ENCODE measurements at places on chromosomes 4 and X.

GRCh38 chr4:6916587-6917460 is 7.2 kb downstream of the TBC1D14 start:
- DNase-seq, result no peak

DNA sequence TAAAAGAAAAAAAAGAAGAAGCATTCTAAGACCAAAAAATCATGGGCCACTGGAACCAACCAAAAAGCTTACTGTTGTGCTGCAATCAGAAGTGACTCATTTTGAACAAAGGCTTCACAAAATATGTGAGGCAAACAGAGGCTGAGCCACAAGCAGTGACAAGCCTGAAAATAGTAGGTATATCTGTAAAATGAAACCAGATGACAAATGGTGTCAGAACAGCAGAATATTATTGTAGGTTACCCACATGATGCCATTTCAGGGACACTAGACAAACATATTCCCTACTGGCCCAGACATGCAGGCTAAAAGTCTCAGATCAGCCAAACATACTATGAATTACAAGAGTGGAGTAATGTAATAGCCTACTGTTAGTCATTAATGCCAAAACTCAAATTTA is 1301.8 kb upstream of the DIAPH2 start:
- no peak for DNase-seq

GRCh38 chrX:118497180-118497818 is 1.7 kb downstream of the DOCK11 start:
- no peak for DNase-seq

DNA sequence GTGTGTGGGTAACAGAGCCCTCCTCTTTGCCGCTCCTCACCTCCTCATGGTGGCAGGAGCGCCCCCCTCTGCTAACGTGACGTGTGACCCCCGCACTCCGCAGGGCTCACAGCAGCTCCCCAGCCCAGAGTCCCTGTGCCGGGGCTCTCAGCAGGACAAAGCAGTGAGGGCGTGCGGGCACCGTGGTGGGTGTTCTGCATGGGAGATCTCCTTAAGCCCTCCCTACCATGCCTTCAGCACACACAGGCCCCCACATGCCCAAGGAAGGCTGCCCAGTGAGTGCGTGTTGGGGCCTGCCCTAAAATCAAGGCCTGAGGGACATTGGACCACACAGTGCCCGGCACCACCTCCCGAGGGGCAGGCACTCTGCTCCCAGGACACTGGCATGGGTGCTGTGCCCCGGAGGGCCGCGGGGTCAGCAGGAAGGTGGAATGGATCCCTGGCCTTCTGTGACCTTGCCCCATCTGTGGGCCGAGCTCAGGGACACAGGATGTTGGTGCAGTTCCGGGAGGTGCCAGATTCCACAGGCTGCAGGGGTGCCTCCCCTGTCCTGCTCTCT is 10.1 kb downstream of the PSAPL1 start:
- peak; percentile 20 for DNase-seq

GRCh38 chr4:43456383-43456782 is 563.9 kb downstream of the GRXCR1 start:
- DNase-seq, result no peak

DNA sequence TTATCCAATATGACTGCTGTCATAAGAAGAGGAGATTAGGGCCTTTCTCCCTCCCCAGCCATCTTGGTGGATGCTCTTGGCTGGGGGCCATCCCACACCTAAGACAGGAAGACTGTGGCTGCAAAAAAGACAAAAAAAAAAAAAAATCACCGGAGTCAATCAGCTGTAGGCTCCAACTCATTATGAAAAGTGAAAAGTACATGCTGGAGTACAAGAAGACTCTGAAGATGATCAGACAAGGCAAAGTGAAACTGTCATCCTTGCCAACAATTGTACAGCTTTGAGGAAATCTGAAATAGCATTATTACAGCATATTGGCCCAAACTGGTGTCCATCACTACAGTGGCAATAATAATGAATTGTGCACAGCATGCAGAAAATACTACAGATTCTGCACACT is 5.2 kb downstream of the EGFL6 start:
- DNase-seq, result no peak

GRCh38 chr4:155675709-155676429 is 9.2 kb downstream of the GUCY1A1 start:
- DNase-seq, result no peak

DNA sequence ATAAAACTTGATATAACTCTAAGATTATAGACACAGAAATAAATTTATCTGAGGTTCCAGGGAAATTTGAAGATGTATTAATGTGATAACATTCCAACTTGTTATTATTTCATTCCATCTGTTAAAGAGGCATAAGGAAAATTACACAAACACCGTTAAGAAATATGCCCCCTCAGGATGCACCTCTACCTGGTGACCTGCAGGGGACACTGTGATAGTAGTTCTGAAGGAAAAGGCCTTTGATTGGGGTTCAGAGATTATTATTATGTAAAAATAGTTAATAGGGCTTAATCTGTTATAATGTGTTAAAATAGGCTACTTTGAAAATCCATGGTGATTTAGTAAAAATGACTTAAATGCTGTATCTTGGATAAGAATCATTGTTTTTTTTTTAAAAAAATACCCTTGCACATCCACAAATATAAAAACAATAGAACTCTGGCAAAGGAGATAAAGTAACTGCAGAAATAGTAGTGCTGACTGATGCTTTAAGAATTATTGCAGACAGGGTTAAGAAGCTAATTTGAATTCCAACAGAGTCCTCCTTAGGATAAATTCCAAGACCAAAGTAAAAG is 6.1 kb upstream of the ABRAXAS1 start:
- no peak for DNase-seq

DNA sequence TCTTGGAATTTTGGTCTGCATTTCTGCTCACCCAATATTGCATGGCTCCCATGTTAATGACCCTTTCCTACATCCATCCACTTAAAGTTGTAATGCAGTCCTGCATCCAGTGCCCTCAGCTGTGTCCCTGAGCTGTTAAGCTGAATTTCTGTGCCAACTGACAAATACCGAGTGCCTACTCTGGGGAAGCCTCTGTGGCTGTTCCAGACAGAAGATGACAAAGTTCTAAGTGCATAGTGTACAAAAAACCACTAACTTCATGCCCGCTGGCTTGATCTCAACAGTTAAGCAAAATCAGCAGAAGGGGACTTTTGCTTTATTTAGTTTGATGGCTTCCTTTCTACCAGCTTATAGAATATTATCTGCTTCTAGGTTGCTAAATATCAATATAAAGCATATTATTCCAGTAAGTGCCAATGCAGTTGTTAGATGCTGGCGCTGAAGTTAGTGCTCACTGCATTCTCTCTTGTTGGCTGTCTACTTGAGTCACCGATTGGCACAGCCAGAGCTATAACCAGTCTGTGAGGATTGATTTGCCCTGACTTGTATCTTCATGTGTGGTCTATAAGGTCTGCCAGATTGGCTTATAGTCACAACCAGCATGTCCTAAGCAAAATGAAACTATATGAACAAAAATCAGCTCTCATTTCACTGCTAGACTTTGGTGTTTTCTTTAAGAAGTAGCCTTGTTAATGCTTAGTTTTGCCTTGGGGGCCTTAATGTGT is 98.9 kb downstream of the KLHL8 start:
- DNase-seq, result no peak

DNA sequence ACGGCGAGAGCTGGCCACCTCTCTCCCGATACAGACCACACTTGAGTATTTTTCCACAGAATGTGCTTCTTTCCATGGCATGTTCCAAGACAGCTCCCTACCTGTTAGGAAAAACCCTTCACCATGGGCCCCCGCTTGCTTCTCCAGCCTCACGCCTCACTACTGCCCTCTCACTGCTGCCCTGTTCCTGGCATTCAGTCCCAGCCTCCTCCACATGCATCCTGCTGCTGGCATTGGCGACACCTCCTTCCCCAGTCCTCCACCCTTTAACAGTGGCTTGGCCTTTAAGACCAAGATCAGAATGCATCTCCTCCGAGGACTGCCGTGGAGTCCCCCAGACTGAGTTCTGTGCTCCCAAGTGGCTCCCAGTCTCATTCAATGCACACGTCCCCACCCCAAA is 10.7 kb downstream of the PNMA6F start:
- DNase-seq, result no peak

DNA sequence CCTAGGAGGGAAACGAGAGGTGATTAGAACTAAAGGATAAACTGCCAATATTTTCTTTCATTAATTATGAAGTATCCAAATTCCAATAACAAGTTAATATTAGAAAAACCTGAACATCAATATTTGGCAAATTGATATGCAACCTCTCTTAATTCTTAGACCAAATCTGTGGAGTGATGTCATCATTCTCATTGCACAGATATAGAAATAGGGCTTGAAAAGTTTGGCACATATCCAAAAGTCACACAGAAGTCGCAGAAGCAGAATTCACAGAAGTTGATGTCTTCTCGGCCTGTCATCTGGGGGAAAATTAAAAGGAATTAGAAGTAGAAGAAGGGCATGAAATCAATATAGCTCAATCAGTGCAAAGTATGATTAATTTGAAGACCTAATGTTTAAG is 36.9 kb downstream of the ENPEP start:
- DNase-seq, result no peak

- DNase-seq, result no peak
Measured at GRCh38 chr4:142416121-142416520, 430.0 kb downstream of the INPP4B start.

GRCh38 chr4:69713593-69713992 is 46.8 kb downstream of the SULT1B1 start:
- no peak for DNase-seq

DNA sequence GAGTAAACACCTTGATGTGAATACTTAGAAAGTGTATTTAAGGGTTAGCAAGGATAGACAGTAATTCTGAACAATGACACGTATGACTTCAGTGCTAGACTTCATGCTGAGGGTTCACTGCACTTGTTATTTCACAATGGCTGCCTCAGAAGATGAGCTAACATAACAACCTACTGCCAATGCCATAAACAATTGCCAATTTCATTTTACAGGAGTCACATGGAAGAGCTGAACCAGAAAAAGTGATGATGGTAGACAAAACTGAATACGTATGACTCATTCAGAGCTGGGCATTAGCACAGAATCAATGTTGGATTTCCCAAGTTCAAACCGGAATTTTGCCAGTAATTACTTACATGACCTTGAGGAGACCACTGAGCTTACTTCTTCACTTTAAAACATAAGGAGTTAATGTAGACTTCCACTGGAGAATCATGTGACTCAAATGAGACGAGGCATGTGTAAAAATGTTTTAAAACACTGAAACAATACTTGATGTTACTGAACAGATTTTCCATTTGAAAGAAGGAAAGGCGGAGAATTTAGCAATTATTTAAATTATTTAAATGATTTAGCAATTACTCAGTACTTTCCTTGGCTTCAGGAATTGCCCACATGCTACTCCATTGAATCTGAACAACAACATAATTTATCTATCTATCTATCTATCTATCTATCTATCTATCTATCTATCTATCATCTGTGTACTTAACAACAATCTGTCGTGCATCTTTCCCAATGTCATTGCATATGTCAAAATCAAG is 868.5 kb upstream of the SLIT2 start:
- no peak for DNase-seq

GRCh38 chr4:54498661-54499111 is 159.1 kb upstream of the KIT start:
- DNase-seq, result no peak

- DNase-seq, result peak; percentile 95
Measured at GRCh38 chr4:88523325-88524129, at the start of gene PYURF. Gene PYURF, minus strand, starts transcription at chr4:88523776. Its CDS starts 76 bp downstream, at chr4:88523700.

- DNase-seq, result no peak
Measured at GRCh38 chrX:68853665-68854251, 24.9 kb downstream of the EFNB1 start.

DNA sequence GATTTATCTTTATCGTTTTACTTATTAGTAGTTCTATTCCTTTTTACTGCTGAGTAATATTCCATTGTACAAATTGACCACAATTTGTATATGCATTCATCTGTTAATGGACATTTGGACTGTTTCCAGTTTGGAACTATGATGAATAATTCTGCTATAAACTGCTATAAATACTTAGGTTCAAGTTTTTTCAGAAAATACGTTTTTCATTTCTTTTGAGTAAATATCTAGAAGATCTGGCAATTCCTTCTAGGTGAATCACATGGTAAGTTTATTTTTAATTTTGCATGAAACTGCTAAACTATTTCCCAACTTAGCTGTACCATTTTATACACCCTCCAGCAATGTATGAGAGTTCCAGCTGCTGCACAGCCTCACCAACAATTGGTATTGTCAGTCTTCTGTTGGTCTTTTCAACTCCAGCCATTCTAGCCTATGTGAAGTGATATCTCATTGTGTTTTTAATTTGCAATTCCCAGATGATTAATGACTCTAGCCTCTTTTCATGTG is 22.2 kb downstream of the LIN54 start:
- DNase-seq, result no peak

GRCh38 chr4:35793045-35793722 is 451.1 kb downstream of the ARAP2 start:
- no peak for DNase-seq

DNA sequence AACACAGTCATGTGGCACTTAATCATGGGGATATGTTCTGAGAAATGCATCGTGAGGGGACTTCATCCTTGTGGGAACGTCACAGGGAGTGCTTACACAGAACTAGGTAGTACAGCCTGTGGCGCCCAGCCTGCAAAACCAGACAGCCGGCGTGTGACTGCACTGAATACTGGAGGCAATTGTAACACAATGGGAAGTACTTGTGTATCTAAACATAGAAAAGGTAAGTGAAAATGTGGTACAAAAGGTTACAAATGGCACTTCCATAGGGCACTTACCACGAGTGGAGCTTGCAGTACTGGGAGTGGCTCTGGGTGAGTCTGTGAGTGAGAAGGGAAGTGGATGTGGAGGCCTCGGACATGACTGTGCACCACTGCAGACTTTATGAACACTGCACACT is 5.2 kb downstream of the TLR3 start:
- no peak for DNase-seq

GRCh38 chr4:101813604-101814003 is 23.1 kb downstream of the BANK1 start:
- DNase-seq, result no peak

- peak; percentile 32 for DNase-seq
Measured at GRCh38 chrX:110317061-110317819, 645 bp downstream of the AMMECR1 start.

Measured in left hindlimb (tissue), 1 donor.